ENCODE measurements at places on chromosomes 6 and 20.

DNA sequence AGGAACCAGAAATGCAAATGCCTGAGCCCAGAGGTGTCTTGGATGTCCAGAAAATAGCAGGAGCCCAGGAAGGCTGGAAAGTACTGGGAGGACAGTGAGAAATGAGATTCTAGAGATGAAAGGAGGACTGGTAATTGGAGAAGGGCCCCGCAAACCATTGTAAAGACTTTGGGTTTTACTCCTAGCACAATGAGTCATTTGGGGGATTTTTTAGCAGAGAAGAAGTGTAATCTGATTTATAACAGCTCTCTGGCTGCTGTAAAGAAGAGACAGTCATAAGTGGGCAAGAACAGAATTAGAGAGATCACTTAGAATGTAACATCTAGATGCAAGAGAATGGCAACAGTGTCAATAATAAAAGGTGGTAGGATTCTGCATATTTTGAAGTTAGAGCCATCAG lies 40.2 kb downstream of the SLC35F1 start:
- no peak for DNase-seq
- no peak overlapping the region for H3K27ac ChIP-seq
- H3K27me3 ChIP-seq, result no peaks in the 10 kb centered on the region
- H3K36me3 ChIP-seq, result no peaks in the 10 kb centered on the region
- H3K4me3 ChIP-seq, result no peak overlapping the region
- no peaks in the 10 kb centered on the region for H3K4me1 ChIP-seq

DNA sequence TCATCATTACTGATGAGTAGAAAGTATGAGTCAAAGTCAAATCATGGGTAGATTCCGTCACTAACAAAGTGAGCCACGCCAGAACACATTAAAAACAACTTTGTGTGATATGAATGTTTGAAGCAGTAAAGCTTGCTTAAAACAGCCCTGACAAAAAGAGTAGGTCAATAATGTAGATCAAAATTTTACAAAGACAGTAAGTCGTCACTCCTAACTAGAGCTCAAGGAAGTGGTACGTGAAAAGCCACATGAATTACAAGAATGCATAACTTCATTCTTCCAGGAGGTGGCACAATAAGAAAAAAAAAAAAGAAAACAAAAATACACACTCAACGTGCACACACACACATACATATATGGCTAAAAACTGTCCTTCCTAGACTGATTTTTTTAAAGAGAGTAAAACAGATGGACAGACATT lies 69.9 kb downstream of the HACE1 start:
- H3K36me3 ChIP-seq, result no peaks in the 10 kb centered on the region
- no peak overlapping the region for H3K4me3 ChIP-seq
- no peak for DNase-seq
- H3K27me3 ChIP-seq, result no peaks in the 10 kb centered on the region
- H3K4me1 ChIP-seq, result no peaks in the 10 kb centered on the region

GRCh38 chr20:17449031-17449430 lies 82.1 kb downstream of the BFSP1 start:
- DNase-seq, result no peak
- H3K4me3 ChIP-seq, result no peak overlapping the region
- H3K27me3 ChIP-seq, result no peaks in the 10 kb centered on the region
- no peak overlapping the region for H3K27ac ChIP-seq

- no peak overlapping the region for H3K4me3 ChIP-seq
- peaks cover 6% of the 10 kb centered on the region for H3K4me1 ChIP-seq
- H3K27ac ChIP-seq, result no peak overlapping the region
- H3K27me3 ChIP-seq, result no peaks in the 10 kb centered on the region
- no peaks in the 10 kb centered on the region for H3K36me3 ChIP-seq
These were observed 220.3 kb downstream of the NRN1 start for GRCh38 chr6:5786321-5786968.

- H3K4me3 ChIP-seq, result no peak overlapping the region
- no peak overlapping the region for H3K27ac ChIP-seq
- H3K4me1 ChIP-seq, result no peaks in the 10 kb centered on the region
These were observed 493.3 kb downstream of the MAFB start for GRCh38 chr20:40195742-40196141.

DNA sequence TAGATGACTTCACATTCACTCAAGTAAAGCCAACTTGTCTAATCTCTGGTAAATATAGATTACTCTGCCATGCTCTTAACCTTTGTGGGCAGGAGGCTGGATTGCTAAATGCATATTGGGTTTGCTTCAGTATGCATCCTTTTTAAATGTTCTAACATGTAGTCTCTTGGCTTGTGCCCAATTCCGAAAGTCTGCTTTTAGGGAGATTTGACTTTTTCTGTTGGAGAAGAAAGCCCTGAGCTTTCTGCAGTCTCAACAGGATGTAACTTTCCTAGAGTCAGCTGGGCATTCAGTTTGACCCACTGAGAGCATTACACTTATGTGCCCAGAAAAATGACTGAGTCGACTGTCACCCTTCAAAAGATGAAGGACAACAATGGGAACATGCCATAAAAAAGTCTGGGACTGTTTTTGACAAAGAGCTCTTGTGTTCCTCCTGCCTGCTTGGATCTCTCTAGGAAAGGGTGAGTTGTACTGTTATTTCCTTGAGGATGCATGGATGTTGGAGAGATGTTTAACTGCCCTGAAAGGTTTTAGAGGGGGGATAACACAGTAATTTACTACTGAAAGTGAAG lies 299.4 kb downstream of the ZFAND3 start:
- no peaks in the 10 kb centered on the region for H3K36me3 ChIP-seq
- H3K4me1 ChIP-seq, result no peaks in the 10 kb centered on the region
- no peak overlapping the region for H3K27ac ChIP-seq

Measured in H1 (cell line).